ENCODE measurements at places on chromosomes 16 and 17.
A peak's percentile ranks its signal among the peaks of the same experiment; 100 is the strongest.

DNA sequence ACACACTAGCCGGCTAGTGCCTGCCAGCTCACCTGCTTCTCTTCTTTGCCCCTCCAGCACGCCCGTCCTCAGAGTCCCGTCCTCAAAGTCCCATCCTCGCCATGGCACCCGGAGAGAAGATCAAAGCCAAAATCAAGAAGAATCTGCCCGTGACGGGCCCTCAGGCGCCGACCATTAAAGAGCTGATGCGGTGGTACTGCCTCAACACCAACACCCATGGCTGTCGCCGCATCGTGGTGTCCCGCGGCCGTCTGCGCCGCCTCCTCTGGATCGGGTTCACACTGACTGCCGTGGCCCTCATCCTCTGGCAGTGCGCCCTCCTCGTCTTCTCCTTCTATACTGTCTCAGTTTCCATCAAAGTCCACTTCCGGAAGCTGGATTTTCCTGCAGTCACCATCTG lies 3.6 kb downstream of the SCNN1G start:
- DNase-seq = no peak

- DNase-seq = no peak
These were observed 2.7 kb downstream of the HEATR6 start for GRCh38 chr17:60075981-60076380.

- no peak for DNase-seq
These were observed 1.6 kb downstream of the CPNE7 start for GRCh38 chr16:89577055-89577759.

GRCh38 chr16:58577141-58577540 lies 52.5 kb downstream of the CNOT1 start:
- no peak for DNase-seq

- DNase-seq = no peak
These were observed at the start of gene PNMT for GRCh38 chr17:39667945-39668924. PNMT (plus strand) TSS chr17:39668453; CDS start chr17:39668476, 23 bp downstream.

- DNase-seq = no peak
These were observed 64.4 kb downstream of the EFCAB5 start for GRCh38 chr17:30005709-30006320.

GRCh38 chr16:53091466-53092211 lies 36.8 kb downstream of the CHD9 start:
- no peak for DNase-seq

DNA sequence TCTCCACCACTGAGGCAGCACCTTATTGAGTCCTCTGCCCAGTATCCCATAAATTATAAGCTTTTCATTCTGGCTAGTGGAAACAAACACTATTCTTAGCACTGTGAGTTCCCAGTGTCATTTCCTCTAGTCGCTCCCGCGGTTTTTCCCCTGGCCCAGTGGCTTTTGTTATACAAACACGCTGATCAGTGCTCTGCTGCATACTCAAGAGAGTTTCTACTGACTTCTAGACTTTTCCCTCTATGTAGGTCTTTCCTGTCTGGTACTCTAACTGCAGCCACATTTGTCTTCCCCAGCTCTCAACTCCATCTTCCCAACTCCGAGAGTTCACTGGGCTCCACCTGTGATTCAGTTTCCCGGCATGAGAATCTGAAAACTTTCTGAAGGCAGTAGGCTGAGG lies 556.6 kb upstream of the SALL1 start:
- no peak for DNase-seq

DNA sequence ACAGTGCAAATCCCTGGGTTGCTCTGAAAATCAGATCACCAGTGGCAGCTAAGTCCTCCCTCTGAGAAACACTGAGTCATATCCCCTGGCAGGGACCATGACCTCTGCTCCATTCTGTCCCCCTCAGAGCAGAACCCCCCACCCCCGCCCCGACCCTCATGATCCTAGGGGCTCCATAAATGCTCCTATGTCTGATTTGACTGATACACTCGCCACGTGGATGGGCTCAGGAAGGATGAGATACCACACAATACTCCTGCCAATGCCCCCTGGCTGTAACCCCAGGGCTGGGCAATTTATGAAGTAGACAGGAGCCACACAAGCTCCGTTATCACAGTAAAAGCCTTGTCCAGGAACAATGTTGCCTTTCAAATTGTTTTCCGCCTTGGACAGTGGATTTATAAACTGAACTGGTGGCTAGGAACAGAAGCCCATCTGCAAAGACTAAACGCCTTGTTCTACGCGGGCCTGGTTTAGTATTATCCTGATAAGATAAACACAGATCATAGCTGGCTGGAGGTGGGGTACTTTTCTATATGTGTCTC lies 394.8 kb downstream of the SLC39A11 start:
- no peak for DNase-seq

DNA sequence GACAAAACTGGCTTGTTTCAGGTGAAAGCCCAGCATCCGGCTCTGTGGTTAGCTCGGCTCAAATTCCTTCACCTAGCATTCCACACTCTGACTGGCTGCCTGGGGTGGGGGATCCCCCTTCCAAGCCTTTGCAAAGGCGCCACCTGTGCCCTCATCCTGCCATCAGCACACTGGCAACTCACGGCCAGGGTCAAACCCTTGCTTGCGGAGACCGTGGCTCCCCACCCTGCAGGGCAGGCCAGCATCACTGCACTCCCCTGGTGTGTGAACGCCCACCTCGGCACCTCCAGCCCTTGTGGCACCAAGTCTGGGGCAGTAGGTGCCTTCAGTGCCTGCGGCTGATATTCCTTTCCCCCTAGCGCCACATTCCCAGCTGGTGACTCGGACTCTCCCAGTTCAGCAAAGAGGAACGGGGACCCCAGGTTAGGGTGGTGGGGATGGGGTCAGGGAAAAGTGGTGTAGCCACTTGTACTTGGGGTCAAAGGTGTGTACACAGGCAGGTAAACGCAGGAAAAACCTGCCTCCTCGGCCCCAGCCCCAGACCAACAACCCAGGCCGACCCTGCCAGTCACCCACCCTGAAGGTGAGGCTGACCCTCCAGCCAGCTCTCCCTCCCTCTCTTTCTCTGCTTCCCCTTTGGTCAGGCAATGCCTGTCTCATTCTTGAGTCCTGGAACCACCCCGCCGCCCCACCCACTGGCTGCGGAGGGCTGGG lies 1.1 kb downstream of the FLII start:
- DNase-seq = no peak

GRCh38 chr17:7650509-7651096 lies at the start of gene ATP1B2:
ATP1B2 (plus strand) TSS chr17:7650926; CDS start chr17:7651519, 593 bp downstream.
- no peak for DNase-seq

DNA sequence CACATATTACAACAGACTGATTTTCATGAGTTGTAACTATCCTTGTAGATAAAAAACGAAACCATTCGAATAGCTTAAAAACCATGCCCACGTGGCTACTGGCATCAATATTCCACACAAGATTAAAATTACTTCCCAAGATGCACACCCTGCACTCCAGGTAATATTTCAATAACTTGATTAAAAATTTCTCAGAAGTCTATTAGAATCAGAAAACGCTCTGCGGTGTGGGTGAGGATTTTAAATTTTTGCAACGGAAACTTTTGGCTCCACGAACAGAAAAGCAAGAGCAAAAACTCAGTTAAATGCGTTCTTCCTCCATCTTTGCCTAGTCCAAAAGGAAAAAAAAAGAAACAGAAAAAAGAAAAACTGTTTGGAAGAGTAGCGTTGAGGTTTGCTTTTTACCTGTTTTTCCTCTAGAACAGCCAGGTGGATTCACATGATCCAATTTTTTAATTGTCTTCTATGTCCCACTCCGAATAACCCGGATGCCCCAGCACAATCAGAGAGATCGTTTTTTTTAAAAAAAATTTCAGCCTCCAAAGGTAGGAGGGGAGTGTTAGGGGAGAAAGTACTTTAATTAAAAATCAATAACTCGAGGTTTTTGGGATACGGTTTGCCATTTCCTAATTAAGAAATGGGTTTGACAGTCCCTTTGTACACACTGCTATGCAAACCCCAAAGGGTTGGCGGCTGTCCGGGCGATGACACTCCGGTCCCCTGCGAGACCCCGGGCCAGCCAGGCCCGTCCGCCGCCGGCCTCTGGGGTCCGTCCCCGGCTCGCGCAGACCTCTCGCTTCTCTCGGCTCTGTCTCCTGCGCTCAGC lies 708 bp upstream of the NFAT5 start:
- no peak for DNase-seq

DNA sequence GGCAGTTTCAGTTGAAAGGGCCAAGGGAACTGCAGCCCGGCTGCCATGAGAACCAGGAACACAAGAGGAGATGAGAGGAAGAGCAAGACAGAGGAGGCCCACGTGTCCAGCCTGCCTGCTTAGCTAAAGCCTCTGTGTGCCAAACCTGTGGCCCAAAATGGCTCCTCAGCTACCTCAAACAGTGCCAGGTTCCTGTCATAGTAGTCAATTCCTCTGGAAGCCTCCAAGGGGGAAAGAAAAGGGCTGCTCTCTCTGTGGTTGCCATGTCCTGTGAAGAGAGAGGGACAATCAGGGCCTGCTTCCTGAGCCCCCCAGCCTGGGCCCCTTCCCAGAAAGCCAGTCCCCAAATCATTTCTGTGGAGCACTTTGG lies 5.2 kb downstream of the SLC12A4 start:
- no peak for DNase-seq

GRCh38 chr16:19348578-19349315 lies 63.2 kb downstream of the CLEC19A start:
- no peak for DNase-seq

DNA sequence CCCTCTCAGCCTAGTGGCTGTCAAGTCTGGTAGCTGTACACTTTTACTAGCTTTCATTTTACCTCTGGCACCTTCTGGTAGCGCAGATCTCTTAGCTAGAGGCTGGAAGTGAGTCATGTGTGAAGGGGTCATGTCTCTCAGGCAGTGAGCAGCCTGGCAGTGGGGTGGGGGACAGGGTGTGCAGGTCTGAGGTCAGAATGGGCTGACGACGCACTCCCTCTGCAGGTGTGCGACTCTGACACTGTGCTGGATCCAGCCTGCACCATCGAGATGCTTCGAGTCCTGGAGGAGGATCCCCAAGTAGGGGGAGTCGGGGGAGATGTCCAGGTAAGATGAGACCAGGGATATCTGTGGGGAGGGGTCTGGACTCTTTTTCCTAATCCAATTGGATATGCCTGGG lies 7.8 kb downstream of the HAS3 start:
- no peak for DNase-seq

DNA sequence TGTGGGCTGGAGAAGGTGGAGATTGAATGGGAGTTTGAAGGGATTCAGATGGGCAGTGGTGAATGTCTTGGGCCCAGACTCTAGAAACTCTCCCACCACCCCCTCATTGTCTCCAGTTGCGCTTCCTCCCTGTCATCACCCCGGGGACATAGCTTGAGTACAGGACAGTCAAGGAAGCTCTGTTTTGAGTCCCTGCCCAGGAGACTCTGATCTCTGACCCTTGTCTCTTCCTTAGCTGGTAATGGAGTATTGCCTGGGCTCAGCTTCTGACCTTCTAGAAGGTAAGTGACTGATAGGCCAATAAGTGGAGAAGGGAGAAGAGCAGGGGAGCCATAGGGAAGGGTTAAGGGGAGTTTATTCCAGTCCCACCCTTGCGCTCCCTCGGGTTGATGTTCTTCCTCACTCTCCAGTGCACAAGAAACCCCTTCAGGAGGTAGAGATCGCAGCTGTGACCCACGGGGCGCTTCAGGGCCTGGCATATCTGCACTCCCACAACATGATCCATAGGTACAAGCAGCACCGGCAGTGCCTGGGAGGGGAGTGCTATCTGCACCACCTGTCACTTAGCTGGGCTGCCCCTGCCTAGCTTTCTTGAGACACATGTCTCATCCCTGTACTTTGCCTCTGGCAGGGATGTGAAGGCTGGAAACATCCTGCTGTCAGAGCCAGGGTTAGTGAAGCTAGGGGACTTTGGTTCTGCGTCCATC lies 5.0 kb downstream of the TAOK2 start:
- DNase-seq = no peak

DNA sequence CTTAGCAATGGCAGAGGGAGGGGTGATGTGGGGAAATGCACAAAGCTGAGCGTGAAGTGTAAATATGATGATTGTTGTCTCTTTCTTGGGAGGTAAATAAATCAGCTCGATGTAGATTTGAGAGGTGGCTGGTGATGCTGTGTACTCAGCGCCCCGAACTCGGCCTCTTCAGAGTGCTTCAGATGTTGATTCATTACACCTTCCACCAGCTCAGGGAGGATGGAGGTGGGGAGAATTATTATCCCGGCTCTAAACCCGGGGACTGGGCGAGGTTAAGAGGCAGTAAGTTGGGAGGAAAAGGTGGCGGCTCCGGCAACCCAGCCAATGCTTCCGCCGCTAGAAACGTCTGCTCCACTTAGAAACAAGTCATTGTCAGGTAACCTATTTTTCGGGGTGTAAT lies 86.5 kb downstream of the RPA1 start:
- DNase-seq = no peak

DNA sequence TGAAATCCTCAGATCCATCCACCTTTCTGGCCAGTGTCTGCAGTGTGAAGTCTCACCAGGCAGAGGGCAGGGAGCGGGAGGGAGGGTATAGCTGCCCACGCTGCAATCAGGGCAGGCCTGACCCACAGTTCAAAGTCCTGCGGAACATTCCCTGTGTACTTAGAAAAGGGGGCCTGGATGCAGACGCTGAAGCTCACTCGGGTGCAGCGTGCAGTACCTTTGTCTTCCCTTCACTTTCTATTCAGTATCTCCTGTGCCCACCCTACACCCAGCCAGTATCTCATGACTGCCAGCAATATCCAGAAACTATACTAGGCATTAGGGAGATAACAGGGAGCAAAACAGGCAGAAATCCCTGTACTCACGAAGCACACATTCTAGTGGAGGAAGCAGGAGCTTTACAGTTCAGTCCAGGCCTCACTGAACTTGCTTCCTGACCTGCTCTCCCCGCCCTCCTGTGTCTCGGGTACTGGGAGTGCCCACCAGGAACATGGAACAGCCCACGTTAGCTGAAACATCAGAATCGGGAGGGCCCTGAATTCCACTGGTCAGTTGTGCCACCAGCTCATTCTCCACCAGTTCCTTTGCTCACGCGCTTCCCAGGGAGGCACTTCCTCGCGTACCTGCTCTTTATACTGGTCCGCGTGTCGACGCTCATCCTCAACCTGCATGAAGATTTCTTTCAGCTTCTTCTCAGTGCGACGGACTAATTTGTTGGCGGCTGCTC lies 42.2 kb downstream of the NDEL1 start:
- no peak for DNase-seq

DNA sequence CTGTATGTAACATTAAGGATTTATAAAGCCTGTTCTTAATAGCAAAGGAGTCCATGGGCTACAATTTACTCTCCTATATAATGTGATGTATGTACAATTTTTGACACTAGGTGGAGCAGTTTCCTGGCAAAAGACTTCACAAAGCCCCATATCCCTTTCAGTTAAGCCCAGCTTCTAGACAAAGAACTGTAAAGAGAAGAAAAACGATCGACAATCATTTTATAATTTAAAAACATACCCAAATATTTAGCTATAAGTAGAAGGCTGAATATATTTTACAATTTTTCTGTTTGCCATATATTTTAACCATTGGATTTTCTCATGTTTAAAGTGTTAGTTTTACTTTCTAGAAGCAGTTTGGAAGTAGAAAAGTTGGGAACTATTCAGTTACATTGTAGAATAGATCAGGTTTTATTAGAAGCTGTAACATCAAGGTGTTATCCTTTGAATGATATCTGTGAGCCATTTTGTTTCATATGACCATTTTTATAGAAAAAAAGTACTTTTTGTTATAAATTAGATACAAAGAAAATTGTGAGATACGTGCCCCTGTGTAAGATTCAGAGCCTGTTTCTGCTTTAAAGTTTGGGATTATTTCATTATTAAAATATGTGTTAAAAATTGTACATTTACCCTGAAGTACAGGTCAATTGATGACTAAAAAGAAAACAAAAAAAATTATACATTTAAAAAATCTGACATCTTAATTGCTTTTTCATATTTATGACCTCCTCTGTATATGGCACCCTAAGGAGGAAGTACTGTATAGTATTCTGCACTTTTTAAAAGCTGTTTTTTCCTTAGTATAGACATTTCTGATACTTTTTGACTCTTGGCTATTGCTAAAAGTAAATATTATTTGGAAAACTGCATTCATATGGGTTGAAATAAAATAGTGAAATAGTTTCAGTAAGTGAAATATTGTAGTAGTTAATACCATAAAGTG lies 46.3 kb downstream of the VMP1 start:
- peak; percentile 81 for DNase-seq
